Activated T-helper 1 cell treated with anti-CD3 and anti-CD28 coated beads, Interleukin-2, amount 50 U/mL, for 16 hours (primary cell): ENCODE measurements at places on chromosomes 6 and 20.

- DNase-seq = no peak
Measured at GRCh38 chr20:16388731-16389130, 184.5 kb downstream of the KIF16B start.

DNA sequence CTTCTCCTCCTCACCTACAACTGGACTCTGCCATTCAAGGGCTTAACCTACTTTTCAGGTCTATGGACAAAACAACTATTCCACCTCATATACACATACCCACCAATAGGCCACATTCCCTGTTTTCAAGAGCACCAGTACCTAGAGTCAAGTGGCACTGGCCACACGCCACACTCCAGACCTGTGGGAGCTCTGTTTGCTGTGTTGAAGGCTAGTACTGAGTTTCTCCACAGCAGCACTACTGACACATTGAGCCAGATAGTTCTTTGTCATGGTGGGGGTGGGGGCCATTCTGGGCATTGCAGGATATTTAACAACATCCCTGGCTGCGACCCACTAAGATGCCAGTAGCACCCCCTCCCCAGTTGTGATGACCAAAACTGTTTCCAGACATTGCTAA lies 84.1 kb downstream of the RALGAPA2 start:
- DNase-seq = no peak

- no peak for DNase-seq
Measured at GRCh38 chr6:157867981-157868380, 44.9 kb downstream of the SNX9 start.

- DNase-seq = peak; percentile 49
Measured at GRCh38 chr6:87155842-87156815, 764 bp downstream of the ZNF292 start.

GRCh38 chr6:68892452-68892851 lies 257.4 kb downstream of the ADGRB3 start:
- no peak for DNase-seq

DNA sequence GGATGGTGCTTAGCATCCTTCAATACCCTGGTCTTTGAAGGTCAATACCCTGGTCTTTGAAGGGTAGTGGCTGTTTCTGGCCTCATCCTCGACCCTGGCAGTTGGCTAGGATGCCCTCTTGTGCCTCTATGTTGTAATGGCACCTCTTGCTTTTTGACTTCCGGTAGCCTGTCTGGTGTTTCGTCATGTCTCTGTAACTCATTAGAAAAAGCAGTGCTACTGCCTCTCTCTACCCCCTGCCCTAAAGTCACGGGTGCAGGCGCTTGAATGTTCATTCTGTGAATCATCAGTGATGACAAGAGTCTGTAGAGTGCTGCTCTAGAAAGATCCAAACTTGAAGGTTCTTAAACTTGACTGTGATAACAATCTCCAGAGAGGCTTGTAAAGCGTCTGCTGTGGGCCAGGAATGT lies 28.3 kb downstream of the RSPO4 start:
- no peak for DNase-seq

GRCh38 chr6:119915971-119916370 lies 566.4 kb upstream of the MAN1A1 start:
- DNase-seq = no peak

DNA sequence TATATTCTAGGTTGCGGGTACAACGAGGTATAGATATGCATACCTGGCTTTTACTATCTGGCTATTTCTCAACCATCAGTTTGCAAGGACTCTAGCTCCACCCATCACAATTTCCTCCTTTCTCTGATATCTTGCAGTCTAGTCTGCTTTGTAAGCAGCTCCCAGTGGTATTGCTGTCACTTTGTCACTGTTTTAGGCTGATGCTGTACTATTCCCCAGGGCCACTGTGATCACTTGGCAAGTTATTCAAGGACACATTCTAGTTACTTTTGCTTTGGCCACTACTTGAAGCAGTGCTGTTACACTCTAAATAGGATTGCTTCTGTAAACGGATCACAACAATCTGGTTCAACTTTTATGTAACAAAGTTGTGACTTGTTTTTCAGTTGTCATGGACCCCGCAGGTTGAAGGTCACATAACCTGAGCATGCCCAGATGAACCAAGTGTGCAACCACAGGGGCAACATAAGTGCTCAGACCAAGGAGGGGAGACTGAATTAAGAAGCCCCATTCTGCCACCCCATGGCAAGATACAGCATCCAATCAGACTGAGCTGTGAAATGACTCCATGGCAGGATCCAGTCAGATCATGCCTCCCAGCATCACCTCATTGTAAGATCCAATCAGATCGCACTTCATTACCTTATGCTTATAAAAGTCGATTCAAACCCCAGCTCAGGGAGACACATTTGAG lies 588.4 kb upstream of the CITED2 start:
- DNase-seq = no peak

DNA sequence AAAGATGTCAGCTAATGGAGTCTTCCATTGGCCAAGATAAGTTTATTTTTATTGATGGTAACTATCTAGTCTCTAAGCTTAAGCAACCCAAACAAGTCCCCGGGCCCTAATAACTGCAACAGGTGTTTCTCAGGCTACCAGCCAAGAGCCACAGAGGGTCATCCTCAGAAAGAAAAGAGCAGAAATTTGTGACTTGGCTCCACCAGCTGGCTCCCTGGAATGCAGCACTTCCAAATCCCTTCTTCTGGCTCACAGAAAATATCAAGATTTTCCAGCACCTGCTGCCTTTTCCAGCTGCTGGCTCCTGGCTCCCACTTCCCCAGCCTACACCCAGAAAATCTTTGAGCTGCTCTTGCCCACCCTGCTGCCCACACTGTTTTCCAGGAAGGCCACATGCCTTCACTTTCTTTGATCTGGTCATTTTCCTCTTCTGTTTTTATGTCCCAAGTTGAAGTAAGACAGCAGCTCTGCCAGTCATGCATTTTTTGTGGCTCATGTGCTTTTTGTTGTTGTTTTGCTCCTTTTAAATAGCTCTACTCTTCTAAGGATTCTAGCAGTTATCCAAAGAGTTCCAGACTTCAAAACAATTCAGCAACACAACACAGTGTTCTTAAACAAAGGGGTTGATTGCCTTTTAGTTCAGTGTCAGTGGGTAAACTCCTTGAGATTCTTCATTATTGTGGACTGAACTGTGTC lies 151.0 kb upstream of the SMLR1 start:
- no peak for DNase-seq

DNA sequence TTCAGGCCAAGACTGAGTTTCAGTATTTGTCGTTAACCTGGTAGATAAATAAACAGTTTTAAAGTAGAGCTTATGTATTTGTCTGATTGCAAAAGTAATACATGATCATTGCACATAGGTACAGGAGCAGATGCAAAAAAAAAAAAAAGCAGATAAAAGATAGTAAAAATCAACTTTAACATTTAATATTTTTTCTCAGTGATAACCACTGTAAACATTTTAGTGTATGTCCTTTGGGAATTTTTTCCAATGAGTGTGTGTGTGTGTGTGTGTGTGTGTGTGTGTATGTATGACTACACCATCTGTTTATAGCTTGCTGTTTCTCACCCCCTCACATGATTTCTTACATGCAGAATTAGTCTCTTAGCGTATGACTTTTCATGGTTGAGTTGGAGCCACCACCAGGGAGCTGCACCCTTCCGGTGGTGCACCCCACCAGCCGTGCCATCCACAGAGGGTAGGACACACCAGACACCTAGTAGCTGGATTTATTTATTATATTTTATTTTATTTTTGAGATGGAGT lies 26.3 kb downstream of the WRNIP1 start:
- DNase-seq = no peak

DNA sequence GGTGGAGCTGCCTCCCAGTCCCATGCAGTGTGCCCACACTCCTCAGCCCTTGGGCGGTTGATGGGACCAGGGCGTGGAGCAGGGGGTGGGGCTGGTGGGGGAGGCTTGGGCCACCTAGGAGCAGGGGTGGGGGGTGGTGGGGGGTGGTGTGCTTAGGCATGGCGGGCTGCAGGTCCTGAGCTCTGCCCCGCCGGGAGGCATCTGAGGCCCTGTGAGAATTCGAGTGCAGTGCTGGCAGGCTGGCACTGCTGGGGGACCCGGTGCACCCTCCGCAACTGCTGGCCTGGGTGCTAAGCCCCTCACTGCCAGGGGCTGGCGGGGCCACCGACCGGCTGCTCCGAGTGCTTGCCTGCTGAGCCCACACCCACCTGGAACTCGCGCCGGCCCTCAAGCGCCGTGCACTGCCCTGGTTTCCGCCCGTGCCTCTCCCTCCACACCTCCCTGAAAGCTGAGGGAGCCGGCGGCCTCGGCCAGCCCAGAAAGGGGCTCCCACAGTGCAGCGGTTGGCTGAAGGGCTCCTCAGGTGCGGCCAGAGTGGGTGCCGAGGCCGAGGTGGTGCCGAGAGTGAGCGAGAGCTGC lies 59.6 kb upstream of the PRL start:
- DNase-seq = no peak

GRCh38 chr6:3139090-3139903 lies 18.0 kb downstream of the TUBB2A start:
- DNase-seq = no peak

GRCh38 chr6:125512621-125513020 lies 210.9 kb upstream of the HDDC2 start:
- no peak for DNase-seq

DNA sequence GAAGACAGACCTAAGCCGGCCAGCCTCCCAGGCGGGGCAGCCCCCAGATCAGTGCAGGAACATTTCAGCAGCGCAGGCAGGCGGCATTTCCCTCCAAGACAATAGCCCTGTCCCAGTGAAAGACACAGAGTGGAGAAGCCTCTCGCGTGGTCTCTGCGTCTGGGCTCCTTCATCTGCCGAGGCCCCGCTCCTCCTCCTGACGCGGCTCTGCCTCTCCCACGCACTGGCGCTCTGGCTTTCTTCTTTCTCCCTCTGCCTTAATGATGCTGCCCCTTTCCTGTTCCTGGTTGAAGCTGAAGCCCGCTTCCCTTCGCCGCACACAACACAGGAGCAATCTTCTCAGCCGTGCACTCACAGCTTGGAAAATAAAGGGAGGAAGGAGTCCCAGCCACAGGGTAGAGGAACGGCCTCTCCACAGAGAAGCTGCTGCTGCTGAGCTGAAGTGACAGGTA lies 347.5 kb downstream of the CDH4 start:
- no peak for DNase-seq

DNA sequence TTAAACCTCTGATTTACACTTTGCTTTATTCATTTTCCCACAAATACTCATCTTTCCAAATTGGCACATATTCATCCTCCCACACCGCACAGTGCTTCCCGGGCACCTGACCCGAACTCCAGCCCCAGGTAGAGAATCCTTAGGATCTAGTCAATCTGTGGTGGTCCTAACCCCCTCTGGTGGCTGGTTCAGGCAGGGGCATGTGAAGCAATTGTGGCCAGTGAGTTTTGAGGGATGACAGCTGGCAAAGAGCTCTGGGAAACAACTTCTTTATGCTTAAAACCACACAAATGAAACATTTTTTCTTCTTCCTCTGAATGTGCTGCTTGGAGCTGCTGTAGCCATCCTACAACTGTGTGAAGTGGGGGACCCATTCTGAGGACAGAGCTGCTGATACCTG lies 54.7 kb downstream of the ELOVL5 start:
- no peak for DNase-seq

GRCh38 chr20:23350904-23351838 lies 580 bp downstream of the NXT1 start:
- DNase-seq = peak; percentile 15

DNA sequence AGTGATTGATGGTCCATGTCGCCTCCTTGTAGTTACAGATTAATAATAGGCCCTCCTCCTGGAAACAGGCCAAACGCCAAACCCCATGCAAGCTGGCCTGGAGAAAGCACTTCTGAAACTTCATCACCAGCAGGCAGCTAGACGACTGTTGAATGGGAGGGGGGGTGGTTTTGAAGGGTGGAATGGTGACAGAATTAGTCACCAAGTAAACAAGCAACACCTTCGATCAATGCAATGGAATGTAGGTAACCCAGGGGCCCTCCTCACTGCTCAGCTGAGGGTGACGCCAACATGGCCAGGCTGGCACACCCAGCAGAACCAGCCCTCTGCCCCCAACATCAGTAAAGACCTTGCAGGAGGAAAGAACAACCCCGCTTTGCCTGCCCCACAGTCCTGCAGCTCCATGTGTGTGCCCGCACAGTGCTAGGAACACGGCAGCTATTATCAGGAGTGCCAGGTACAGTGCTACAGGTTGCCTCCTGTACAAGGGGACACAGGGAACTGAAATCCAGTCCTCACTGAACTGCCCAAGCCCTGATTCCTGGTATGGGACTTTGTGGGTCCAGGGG lies 2.7 kb downstream of the BCAS1 start:
- no peak for DNase-seq

DNA sequence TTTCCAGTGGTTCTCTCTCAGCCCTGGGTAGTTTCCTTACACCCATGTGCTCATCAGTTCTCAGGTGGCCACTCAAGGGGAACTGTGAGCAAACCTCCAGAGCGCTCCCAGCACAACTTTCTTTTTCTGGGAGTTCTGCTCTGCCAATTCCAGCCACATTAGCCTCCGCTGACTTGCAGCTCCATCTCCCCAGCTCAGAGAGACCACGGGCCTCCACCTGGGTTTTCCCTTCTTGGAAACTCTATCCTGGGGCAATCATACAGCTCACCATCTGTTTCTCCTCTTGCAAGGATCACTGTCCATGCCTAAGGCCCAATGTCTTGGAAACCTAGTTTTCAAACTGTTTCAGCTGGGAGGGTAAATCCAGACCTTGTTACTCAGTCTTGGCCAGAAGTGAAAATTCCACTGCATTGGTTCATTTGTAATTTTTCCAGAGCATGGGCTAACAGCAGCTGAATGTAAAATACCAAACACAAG lies 129.9 kb downstream of the EYA2 start:
- DNase-seq = no peak

DNA sequence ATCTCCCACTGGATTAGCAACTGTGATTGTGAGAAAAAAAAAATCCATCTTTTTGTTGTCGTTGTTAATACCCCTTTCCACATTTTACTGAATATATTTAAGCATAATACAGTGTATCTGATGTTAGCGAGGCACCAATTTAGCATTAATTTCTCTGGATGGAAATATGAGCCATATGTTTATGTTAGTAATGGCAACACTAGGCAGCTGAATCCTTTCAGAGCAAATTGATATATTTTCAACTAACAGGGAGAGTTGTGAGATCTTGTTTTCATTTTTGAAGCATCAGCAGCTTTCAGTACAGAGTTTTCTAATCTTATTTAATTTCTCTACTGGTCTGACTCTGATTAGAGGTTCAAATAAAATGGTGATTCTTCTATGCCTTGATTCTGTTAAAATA lies 84.8 kb upstream of the HDAC2 start:
- DNase-seq = no peak
